ENCODE measurements at places on chromosomes 16 and 17.
A peak's percentile ranks its signal among the peaks of the same experiment; 100 is the strongest.

DNA sequence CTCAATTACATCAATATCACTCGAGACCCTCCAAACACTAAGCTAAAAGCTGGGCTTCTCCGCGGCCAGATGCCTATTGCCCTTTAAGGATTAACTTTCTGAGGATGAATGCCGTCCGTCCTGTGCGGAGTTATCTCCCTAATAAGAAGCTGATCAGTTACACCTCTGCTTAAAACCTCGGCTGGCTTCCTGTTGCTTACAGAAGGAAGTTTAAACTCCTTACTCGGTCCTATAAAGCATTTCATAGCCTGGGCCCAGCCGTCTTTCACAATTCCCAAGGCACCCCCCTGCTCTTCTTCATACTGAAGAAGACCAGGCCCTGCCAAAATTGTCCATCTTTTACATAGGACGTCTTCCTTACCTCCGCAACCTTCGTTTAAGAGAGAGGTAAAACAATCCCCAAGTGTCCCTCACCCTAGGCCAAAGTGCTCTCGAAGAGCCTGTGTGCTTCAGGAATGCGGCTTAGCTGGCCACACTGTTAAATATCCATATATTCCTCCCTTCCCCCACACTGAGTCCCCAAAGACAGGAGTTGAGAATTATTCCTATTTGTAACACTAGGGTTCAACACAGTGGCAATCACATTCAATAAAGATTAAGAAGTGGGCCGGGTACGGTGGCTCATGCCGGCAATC, 112.6 kb upstream of the IRX5 start:
- DNase-seq = no peak

GRCh38 chr17:80826955-80827645, 164.5 kb upstream of the CHMP6 start:
- DNase-seq = peak; percentile 47

- DNase-seq = peak; percentile 86
Measured at GRCh38 chr17:42312285-42313130, 24.2 kb downstream of the STAT5A start.

DNA sequence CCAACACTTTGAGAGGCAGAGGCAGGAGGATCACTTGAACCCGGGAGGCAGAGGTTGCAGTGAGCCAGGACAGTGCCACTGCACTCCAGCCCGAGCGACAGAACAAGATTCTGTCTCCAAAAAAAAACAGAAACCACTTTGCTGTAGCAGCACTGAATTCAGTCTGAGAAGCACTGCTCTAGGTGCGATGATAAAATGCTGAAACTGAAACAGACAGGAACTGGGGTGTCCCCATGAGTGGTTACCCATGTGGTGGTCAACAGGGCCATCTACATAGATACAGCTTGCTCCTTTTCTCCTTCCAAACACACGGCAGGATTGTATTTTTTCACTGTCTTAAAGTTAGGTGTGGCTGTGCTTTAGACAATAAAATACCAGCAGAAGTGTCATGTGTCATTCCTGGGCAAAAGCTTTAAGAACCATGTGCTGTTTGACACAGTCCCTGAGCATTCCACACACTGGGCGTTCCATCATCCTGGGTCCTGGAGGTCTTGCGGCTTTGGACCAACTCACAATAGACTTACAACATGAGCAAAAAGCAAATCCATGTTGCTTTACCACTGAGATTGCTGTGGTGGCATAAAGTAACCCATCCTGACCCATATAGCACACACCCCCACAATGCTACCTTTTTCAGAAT, 11.5 kb downstream of the GAS7 start:
- DNase-seq = no peak

- DNase-seq = peak; percentile 38
Measured at GRCh38 chr17:8122422-8122923, 1.4 kb downstream of the HES7 start.

DNA sequence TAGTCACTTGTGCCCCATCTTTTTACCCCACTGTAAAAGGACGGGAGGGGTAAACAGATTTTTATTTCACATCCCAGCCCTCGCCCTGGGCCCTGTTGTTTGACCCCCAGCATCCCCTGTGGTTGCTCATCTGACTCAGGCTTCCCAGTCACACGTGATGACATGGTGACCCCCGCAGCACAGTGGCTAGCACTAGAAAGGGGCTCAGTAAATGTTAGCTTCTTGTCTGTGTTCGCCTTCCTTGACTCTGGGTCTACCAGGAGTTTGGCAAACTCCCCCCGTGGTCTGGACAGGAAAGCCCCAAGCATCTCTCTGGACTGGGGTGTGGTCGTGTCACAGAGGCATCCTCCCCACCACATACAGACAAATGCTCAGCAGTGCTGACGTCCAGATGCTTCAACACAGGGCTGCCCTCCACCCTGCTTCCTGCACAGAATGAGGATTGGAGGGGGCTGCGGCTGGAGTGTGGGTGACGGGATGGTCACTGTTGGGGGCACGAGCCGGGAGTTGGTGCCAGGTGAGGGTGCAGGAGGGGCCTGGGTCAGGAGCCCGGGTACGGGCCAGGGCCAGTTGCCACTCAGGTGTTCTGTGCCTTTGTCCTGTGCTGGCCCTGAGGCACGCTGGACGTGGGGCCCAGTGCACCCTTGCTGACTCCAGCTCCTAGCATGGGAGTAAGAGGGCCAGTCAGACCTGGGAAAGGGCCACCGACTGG, 69.1 kb downstream of the METRNL start:
- DNase-seq = no peak

DNA sequence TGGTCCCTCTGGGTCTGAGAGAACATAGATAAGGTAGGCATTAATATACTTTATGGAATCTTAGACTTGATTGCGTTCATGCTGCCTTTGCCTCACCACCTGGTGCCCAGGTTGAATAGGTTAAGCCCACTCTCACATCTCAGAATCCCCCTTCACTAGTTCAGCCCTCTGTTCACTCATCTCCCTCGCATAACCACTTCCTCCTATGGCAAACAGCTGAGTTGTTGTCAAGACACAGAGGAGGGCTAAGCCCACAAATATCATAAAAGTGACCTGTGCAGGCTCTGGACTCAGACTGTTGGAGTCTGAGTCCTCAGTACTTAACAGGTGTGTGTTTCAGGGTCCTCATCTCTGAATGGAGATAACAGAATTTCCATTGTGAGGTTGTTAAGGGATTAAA, 55.7 kb downstream of the GOSR1 start:
- no peak for DNase-seq

- DNase-seq = peak; percentile 95
Measured at GRCh38 chr17:75033346-75034235, 13.2 kb downstream of the ATP5PD start.

DNA sequence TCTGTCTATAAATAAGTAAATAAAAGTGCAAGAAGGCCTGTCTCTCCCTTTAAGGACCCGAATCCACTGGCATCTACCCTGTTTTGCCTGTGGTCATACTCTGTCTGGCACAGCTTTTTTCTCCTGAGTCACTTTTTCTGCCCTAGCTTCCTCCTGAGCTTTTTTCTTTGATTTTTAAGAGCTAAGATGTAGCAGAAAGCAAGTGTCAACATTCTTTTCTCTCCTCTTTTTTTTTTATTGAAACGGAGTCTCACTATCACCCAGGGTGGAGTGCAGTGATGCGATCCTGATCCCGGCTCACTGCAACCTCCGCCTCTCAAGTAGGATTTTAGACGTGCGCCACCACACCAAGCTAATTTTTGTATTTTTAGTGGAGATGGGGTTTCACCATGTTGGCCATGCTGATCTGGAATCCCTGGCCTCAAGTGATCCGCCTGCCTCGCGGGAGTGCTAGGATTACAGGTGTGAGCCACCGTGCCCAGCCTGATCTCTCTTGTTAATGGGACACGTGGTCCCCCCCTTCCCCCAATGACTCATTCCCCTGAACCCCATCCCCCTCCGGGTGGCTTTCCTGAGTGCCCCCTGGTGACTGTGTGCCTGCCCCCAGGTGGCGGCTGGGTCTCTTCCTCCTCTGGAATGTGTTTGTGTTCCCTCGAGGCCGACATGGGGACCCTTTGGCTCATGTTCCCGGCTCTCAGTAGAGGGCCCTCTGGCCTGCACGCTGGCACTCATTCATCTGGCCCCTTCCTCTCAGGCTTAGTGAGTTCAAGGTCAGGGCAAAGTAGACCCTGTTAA, 14.2 kb downstream of the C16orf90 start:
- DNase-seq = no peak

DNA sequence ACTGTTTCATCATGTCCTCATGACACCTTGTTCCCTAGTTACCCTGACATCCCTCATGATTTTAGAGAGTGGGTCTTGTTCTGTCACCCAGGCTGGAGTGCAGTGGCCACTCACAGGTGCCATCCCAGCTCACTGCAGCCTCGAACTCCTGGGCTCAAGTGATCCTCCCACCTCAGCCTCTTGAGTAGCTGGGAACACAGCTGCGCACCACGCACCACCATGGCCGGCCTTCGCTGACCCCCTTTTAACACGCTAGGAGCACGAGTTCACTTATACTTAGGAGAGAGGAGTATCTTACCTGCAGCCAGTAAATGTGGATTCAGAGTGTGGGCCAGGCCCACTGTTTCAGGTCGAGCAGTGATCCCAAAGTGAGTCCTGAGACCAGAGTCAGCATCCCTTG, 21.4 kb downstream of the NT5M start:
- DNase-seq = no peak

DNA sequence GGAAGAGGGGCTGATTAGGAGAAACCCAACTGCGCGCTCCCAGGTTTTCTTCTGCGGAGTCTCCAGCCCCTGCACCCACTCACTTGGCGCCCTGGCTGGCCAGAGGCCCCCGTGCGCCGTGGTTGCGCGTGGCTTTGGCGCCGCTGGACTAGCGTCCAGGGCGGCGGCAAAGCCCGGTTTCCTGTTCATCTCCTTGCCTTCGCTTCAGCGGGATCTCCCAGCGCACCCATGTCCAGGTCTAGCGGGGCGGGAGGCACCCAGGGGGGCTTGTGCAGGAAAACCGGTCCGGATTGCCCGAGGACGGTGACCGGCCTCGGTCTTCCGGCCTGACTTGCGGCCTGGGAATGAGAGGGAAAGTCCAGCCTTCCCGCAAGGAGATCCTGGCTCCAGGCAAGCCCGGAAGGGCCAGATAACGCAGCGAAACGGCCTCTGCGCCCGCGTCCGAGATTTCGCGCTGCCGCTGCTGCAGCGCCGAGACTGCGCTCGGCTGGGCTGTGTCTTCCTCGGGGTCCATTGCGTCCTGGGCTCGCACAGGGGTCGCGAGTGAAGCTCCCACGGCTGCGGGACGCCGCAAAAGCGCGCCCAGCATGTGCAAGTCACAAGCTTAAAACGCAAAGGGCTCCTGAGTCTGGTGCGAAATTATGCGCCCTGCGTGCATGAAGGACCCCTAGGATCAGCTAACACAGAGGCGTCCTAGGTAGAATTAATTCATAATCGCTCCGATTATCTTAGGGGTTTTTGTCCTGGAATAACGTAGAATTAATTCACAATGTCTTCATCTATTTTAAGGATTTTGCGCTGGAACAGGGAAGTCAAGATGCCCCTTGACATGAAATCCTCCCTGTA, 5.7 kb downstream of the FOXF1 start:
- DNase-seq = no peak

DNA sequence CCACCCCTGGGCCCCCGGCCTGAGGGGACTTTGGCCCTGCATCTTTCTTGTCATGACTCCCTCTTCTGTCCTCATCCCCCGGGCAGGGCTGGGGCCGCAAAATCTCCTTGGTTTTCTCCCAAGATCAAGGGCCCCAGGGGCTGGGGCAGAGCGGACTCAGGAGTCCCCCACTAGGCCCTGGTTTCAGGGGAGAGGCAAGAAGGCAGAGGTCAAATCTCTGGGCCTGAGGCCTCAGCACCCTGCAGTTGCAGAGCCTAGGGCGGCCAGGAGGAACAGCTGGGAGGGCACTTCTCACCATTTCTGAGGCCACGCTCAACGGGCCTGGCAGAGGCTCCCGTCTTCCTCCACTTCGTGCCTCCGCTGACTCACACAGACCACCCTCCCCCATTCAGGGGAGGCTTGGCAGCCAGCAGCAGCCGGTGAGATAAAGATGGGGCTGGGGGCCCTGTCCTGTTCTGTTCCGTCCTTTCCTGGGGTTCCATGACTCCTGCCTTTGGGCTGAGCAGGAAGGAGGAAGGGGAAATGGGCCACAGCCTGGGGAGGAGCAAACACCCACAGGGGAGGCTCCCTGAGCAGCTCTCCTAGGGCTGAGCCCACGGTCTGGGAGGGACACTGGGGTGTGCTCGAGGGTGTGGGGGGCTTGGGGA, 12.4 kb downstream of the ZSCAN10 start:
- no peak for DNase-seq

DNA sequence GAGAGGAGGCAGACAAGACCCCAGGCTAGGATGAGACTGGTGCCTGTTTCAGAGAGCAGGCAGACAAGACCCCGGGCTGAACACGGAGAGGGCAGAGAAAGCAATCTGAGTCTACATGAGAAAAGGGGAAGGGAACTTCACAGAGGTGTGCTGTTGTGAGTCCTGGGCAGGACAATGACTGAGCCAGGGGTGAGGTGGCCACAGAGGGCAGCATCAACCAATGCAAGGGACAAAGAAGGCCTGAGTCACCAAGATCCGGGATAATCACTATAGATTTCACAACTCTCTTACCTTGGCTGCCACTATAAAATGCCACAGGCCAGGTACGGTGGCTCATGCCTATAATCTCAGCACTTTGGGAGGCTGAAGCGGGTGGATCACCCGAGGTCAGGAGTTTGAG, 89.0 kb downstream of the SLC39A11 start:
- DNase-seq = no peak

GRCh38 chr17:59746849-59747445, 39.5 kb downstream of the VMP1 start:
- DNase-seq = no peak

- DNase-seq = no peak
Measured at GRCh38 chr16:22075043-22075757, 17.1 kb upstream of the VWA3A start.

GRCh38 chr17:45425125-45425983, 7.3 kb downstream of the ARHGAP27 start:
- DNase-seq = no peak

DNA sequence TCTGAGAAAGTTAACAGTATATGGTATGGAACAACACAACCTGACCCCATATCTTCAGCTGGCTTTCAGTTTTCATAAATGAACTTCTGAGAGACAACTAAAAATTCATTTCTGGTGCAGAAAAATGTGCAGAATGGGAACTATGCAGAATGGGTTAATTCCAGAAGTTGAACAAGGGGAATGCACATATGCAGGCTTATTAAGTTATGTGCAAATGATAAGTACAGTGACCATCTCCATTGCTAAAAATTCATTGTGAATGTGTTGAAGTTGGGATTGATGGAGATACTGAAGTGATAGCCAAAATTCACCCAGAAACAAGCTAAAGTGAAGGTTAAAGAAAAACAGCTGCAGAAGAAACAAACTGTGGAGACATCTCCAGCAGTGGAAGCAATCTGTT, 315.8 kb downstream of the CA10 start:
- no peak for DNase-seq

DNA sequence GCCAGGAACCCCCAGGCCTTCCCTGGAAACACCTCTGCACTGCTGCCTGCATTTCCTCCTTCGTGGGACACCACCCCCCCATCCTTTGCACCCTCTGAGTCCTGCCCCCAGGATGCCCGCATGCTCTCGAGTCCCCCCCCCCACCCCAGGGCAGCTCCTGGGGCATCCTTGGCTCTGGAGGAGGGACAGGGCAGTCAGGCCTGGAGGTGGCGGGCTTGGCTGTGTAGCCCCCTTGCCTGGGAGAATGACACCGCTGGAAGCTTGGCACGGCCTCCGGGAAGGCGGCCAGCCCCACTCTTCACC, 98.9 kb upstream of the GSE1 start:
- no peak for DNase-seq
